ENCODE measurements at places on chromosomes 7 and 10. TPM values are rescaled to one million over a fixed set of nuclear protein-coding genes. Genes with fewer than 3 reads are reported as not detected.

DNA sequence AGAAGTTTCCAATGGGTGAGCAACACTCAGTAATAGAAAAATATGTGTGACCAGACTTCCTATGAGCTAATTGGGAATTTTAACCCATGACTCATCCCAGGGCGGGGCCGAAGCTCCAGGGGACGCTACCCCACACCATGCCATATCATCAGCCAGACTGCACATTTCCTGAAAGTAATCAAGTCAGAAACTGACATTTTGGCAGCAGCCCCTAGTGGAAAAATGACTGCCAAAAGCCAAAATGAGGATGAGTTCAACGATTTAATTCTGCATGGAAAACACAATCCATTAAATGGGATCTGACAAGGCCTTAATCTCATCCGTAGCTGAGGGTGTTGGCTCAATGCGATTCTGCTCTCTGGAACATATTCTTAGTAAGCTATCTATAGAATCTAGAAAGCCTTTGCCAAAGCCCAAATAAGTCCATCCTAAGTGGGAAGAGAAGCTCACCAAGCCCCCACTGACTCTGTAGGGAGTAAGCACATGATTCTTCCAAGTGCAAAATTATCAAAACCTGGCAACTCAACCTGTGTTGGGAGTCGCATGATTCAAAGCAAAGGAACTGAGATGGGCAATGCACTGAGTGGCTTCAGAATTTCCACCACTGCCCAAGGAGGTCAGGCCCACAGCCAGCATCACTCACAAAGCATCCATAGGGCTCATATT lies 93.1 kb upstream of the PDE1C start:
- H3K27ac ChIP-seq, result no peak overlapping the region
- H3K36me3 ChIP-seq, result no peaks in the 10 kb centered on the region
- no peaks in the 10 kb centered on the region for H3K4me1 ChIP-seq
- no peak for DNase-seq

MIOS gene
- 48.7 TPM for total RNA-seq

- H3K36me3 ChIP-seq, result no peaks in the 10 kb centered on the region
- H3K4me3 ChIP-seq, result no peak overlapping the region
- peaks cover 3% of the 10 kb centered on the region for H3K27me3 ChIP-seq
- DNase-seq, result no peak
- no peak overlapping the region for H3K27ac ChIP-seq
- no peaks in the 10 kb centered on the region for H3K4me1 ChIP-seq
Observed at GRCh38 chr10:69974551-69975155, 78.0 kb upstream of the MACROH2A2 start.

TAS2R41 gene
- total RNA-seq, result not detected

- no peaks in the 10 kb centered on the region for H3K36me3 ChIP-seq
- DNase-seq, result no peak
- H3K27ac ChIP-seq, result no peak overlapping the region
- no peak overlapping the region for H3K4me3 ChIP-seq
Observed at GRCh38 chr7:83941300-83941699, 253.3 kb downstream of the SEMA3A start.

GRCh38 chr10:13382703-13383398 lies 34.8 kb upstream of the SEPHS1 start:
- H3K27me3 ChIP-seq, result peaks cover 30% of the 10 kb centered on the region
- peak overlapping the region; percentile 21 for H3K4me3 ChIP-seq
- peak; percentile 19 for DNase-seq
- no peaks in the 10 kb centered on the region for H3K36me3 ChIP-seq
- H3K27ac ChIP-seq, result no peak overlapping the region
- peaks cover 14% of the 10 kb centered on the region for H3K4me1 ChIP-seq

GRCh38 chr7:38107486-38107893 lies 70.6 kb upstream of the STARD3NL start:
- no peaks in the 10 kb centered on the region for H3K36me3 ChIP-seq
- no peaks in the 10 kb centered on the region for H3K27me3 ChIP-seq
- H3K27ac ChIP-seq, result no peak overlapping the region
- no peak overlapping the region for H3K4me3 ChIP-seq

TDRD1 gene
- total RNA-seq, result 0.22 TPM

GRCh38 chr10:28906011-28906411 lies 228.7 kb downstream of the BAMBI start:
- DNase-seq, result no peak
- no peak overlapping the region for H3K4me3 ChIP-seq
- H3K4me1 ChIP-seq, result no peaks in the 10 kb centered on the region
- H3K27ac ChIP-seq, result no peak overlapping the region
- H3K27me3 ChIP-seq, result no peaks in the 10 kb centered on the region
- no peaks in the 10 kb centered on the region for H3K36me3 ChIP-seq

NKX1-2 gene
- total RNA-seq, result not detected

- H3K36me3 ChIP-seq, result no peaks in the 10 kb centered on the region
- no peak overlapping the region for H3K4me3 ChIP-seq
- no peak for DNase-seq
- H3K4me1 ChIP-seq, result no peaks in the 10 kb centered on the region
- H3K27me3 ChIP-seq, result no peaks in the 10 kb centered on the region
Observed at GRCh38 chr7:91357379-91357778, 93.1 kb downstream of the FZD1 start.

DNA sequence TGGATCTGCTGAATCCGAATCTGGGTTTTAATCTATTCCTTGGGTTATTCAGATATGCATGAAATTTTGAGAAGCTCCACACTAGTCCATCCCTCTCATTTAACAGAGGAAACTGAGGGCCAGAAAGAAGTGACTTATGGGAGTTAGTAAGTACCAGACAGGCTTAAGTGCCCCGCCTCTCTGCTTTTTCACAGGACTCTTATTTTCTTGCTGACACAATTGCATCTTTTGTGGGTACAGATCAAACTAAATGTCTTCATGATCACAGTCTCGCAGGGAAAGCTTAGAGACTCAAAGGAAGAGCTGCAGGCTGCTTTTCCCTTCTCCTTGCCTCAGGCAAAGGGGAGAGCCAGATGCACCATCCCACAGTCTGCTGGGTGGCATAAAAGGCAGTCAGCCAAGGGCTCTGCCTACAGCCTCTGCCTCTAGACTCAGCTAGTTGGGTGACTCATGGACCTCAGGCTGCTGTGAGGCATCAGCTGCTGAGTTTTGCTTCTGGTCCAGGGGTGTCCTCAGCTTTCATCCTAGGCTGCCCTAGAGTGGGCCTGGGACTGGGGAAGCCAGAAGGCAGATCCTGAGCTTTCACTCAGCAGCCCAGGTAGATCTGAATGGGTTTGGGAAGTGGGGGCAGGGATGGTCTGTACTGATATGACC lies 11.6 kb downstream of the GOLGA7B start:
- no peaks in the 10 kb centered on the region for H3K4me1 ChIP-seq
- H3K4me3 ChIP-seq, result no peak overlapping the region
- DNase-seq, result no peak

DNA sequence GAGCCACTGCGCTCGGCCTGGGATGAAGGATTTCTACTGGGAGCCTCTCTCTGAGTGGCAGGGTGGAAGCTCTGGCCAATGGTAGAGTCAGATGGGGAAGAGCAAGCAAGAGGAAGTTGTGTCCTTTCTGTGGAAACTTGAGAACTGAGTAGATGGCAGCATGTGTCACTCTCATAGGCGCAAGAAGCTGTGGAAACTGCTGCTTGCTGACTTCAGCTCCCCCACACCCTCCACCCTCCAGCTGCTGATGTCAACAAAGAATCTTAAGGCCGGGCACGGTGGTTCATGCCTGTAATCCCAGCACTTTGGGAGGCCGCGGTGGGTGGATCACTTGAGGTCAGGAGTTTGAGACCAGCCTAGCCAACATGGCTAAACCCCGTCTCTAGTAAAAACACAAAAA lies 39.8 kb upstream of the SRGN start:
- no peak overlapping the region for H3K4me3 ChIP-seq
- H3K4me1 ChIP-seq, result peaks cover 27% of the 10 kb centered on the region
- no peak overlapping the region for H3K27ac ChIP-seq
- DNase-seq, result no peak
- H3K36me3 ChIP-seq, result no peaks in the 10 kb centered on the region
- no peaks in the 10 kb centered on the region for H3K27me3 ChIP-seq

DNA sequence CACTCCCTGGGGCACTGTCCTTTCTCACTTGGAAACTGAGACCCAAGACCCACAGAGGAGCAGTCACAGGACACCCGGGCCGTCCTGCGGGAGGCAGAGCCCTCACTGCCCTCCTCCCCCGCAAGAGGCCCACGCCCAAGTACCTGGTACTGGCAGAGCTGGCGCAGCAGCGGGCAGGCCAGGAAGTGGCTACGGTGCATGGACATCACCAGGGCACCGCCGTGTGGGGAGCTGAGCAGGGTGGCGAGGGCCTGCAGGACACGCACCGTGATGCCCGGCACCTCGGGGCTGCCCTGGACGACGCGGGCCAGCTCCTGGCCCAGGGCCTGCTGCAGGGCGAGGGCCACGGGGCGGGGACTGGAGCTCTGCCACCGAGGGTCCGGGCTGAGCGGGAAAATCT lies 20.0 kb upstream of the MICALL2 start:
- no peaks in the 10 kb centered on the region for H3K27me3 ChIP-seq
- no peaks in the 10 kb centered on the region for H3K36me3 ChIP-seq
- H3K4me1 ChIP-seq, result no peaks in the 10 kb centered on the region
- no peak for DNase-seq

- DNase-seq, result no peak
- no peaks in the 10 kb centered on the region for H3K4me1 ChIP-seq
- H3K27ac ChIP-seq, result no peak overlapping the region
- no peak overlapping the region for H3K4me3 ChIP-seq
- no peaks in the 10 kb centered on the region for H3K36me3 ChIP-seq
- peaks cover 7% of the 10 kb centered on the region for H3K27me3 ChIP-seq
Observed at GRCh38 chr7:4815609-4816418, 40.4 kb downstream of the AP5Z1 start.

GALNT17 gene
- total RNA-seq, result not detected

- DNase-seq, result no peak
- peaks cover 20% of the 10 kb centered on the region for H3K4me1 ChIP-seq
- H3K4me3 ChIP-seq, result no peak overlapping the region
- H3K36me3 ChIP-seq, result no peaks in the 10 kb centered on the region
- H3K27ac ChIP-seq, result no peak overlapping the region
- no peaks in the 10 kb centered on the region for H3K27me3 ChIP-seq
Observed at GRCh38 chr7:18175801-18176450, 148.3 kb upstream of the PRPS1L1 start.

GRCh38 chr10:14185316-14186045 lies 145.2 kb downstream of the FRMD4A start:
- H3K27ac ChIP-seq, result peak overlapping the region; percentile 98
- H3K27me3 ChIP-seq, result peaks cover 17% of the 10 kb centered on the region
- H3K4me1 ChIP-seq, result peaks cover 52% of the 10 kb centered on the region
- no peaks in the 10 kb centered on the region for H3K36me3 ChIP-seq
- peak overlapping the region; percentile 54 for H3K4me3 ChIP-seq

- no peaks in the 10 kb centered on the region for H3K27me3 ChIP-seq
- no peaks in the 10 kb centered on the region for H3K36me3 ChIP-seq
- DNase-seq, result no peak
- H3K4me1 ChIP-seq, result no peaks in the 10 kb centered on the region
- no peak overlapping the region for H3K27ac ChIP-seq
Observed at GRCh38 chr7:115561335-115562110, 469.0 kb downstream of the TFEC start.

- H3K27ac ChIP-seq, result peak overlapping the region; percentile 66
- H3K27me3 ChIP-seq, result no peaks in the 10 kb centered on the region
- H3K4me1 ChIP-seq, result peaks cover 41% of the 10 kb centered on the region
- peaks cover 4% of the 10 kb centered on the region for H3K36me3 ChIP-seq
Observed at GRCh38 chr7:127652333-127653248, 597 bp downstream of the SND1 start.

- peaks cover 82% of the 10 kb centered on the region for H3K4me1 ChIP-seq
- peak overlapping the region; percentile 43 for H3K4me3 ChIP-seq
- no peaks in the 10 kb centered on the region for H3K27me3 ChIP-seq
- peak overlapping the region; percentile 89 for H3K27ac ChIP-seq
Observed at GRCh38 chr10:311901-312665, 176.8 kb downstream of the ZMYND11 start.

DNA sequence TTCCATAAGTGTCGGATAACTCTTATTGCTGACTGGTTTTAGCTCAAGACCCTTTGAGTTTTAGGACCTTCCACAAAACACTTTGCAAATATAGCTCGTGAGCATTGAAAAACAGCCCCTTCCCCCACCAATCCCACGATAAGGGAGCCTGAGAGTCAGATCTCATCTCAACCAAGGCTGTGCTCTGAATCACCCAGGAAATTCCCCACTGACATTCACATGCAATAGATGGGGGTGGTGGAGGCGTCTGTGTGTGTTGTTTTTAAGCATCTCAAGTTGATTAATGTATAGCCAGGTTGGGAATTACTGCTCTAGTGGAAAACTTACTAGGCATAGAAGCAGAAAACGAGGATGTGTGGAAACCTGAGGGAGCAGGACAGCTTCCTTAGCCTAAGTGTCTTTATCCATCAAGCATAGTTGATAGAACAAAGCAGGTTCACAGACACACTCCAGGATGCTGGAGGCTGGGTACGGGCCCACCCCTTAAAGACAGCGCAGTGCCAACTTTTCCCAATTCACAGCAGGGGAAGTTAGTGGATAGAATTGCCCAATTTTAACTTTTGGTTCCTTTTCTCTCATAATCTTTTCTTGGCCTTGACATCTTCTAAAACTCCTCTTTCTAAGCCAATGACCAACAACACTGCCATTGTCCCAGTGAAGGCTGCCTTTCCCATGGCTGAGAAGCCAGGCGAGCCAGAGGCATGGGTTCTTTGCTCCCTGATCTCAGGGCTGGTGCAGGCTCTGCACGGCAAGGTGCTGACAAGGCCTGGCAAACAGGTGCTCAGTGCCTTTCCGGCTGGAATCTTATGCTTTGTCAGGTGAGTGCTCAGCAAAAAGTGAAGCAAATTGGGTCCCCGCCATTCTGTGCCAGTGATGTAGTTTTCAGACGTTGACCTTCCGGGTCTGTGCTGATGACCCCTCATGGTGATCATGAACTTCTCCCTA lies 98.5 kb upstream of the INSIG1 start:
- H3K4me3 ChIP-seq, result no peak overlapping the region
- no peaks in the 10 kb centered on the region for H3K27me3 ChIP-seq
- H3K27ac ChIP-seq, result no peak overlapping the region
- H3K36me3 ChIP-seq, result no peaks in the 10 kb centered on the region

- H3K36me3 ChIP-seq, result peaks cover 11% of the 10 kb centered on the region
- H3K4me3 ChIP-seq, result no peak overlapping the region
- peaks cover 39% of the 10 kb centered on the region for H3K4me1 ChIP-seq
Observed at GRCh38 chr7:135943134-135943879, 33.9 kb downstream of the MTPN start.

DNA sequence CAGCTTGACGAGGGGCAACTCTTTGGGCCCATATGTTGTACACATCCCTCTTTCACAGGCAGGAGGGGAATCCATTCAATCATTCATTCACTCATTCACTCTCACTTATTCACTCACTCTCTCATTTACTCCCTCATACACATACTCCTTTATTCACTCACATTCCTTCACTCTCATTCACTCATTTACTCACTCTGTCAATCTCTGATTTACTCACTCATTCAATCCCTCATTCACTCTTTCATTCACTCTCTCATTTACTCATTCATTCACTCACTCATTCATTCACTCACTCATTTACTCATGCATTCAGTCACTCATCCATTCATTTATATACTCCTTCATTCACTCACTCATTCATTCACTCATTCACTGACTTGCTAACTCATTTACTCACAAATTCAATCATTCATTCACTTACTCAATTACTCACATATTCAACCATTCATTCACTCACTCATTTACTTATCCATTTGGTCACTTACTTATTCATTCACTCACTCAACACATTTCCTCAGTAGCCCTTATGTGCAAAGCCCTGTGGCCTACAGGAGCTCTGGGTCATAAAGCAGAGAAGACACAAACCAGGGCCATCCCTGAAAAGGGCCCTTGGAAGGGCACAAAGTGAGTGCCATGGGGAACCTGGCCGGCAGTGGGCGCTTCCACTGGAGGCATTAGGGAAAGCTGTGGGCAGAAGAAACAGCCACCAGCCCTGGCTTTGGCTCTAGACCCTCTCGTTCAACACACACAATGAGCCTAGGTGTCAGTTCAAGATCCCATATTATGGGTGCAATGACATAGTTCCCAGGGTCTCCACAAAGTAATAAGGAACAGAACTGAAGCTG lies 26.0 kb downstream of the HIP1 start:
- no peaks in the 10 kb centered on the region for H3K36me3 ChIP-seq
- H3K4me1 ChIP-seq, result peaks cover 16% of the 10 kb centered on the region
- no peak for DNase-seq
- H3K4me3 ChIP-seq, result no peak overlapping the region
- no peak overlapping the region for H3K27ac ChIP-seq

Measured in B cell (primary cell).